Fibroblast of the aortic adventitia (primary cell): ENCODE measurements at places on chromosomes 7 and 10.

- DNase-seq, result no peak
Observed at GRCh38 chr7:277228-277627, 12.7 kb upstream of the FOXL3 start.

DNA sequence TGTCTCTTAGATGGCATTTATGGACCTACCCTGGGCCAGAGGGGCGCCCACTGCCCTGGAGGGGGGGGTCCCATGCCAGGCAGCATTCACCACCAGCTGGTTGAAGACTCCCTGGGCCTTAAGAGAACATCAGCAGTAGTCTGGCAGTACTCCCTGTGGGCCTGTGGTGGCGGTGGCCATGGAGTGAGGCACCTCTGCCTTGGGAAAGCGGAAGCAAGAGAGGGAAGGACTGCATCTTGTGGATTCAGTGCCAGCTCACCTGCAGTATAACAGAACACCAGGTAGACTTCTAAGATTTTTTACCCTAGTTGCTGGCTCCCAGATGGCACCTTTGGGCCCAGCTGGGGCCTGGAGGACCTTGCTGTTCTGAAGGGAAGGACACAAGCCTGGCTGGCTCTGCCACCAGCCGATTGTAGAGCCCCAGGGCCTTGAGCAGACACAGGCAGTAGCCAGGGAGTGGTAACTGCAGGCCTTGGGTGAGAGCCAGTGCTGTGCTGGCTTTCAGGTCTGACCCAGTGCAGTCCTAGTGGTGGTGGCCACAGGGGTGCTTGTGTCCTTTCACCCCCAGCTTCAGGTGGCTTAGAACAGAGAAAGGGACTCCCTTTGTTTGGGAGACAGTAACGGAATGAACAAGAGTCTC lies 15.8 kb downstream of the PLAC9 start:
- no peak for DNase-seq

- DNase-seq, result no peak
Observed at GRCh38 chr10:7374795-7375194, 36.0 kb downstream of the SFMBT2 start.

DNA sequence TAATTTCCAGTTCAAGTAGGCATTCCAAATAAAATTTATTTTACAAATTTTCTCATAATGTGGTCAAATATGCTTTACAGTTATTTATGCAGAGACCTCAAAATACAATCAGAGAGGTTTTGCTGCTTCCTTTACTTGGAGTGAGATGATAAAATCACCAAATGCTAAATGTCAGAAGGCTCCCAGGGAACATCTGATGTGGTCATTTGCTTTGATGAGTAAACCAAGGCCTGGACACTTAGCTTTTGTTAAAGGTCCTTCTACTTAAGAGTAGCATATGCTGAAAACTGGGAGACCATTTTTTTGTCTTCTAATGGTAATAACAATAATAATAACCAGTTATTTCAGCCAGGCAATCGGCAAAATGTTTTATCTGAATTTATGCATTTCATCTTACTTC lies 60.6 kb upstream of the AKR1E2 start:
- no peak for DNase-seq

- DNase-seq, result no peak
Observed at GRCh38 chr7:90303241-90303640, 17.9 kb downstream of the FAM237B start.

GRCh38 chr7:35253710-35254495 lies at the start of gene TBX20:
Gene TBX20 (minus strand): TSS chr7:35254100. CDS start chr7:35253620, 480 bp downstream.
- DNase-seq, result peak; percentile 74

GRCh38 chr10:60466267-60467201 lies 76.9 kb upstream of the ANK3 start:
- peak; percentile 13 for DNase-seq

GRCh38 chr10:24215196-24215595 lies 6.3 kb downstream of the KIAA1217 start:
- peak; percentile 16 for DNase-seq

DNA sequence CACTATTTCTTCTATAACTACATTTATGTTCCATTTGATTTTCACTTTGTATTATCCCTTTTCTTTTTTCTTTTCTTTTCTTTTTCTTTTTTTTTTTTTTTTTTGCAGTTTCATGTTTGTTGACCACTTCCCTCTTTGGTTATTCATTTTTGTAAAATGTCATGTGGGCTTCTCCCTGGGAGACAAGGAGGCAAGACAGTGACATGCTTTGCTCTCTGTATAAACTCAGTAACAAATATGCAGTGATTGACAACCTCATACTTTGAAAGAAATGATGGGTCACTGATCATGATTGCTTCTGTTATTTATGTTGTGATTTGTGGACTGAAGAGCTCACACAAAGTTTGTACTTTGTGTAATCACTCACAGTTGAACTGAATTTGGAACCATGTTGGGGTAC lies 90.2 kb upstream of the ABI1 start:
- DNase-seq, result no peak

- DNase-seq, result no peak
Observed at GRCh38 chr7:2032876-2033407, 199.8 kb downstream of the MAD1L1 start.

DNA sequence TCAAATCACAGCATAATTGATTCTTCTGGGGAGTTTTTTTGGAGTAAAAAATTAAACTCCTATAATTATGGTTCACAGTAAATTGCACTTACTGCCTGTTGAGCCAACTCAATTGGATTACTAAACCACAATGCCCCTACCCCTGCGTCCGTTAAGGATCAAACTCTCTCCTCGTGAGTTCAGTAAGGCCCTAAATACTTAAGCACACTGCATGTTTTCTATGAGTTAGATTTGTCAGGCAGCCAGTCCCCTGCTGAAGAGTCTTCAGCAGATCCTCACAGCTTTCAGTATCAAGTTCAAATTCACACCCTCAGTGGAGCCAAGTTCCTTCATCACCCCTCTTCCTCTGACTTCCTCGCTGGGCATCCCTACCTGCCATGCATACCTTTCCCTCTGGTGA lies 275.0 kb upstream of the BMPER start:
- no peak for DNase-seq

- no peak for DNase-seq
Observed at GRCh38 chr10:100826031-100826651, 80.8 kb downstream of the PAX2 start.

- DNase-seq, result no peak
Observed at GRCh38 chr7:154746571-154747360, 256.2 kb downstream of the PAXIP1 start.

GRCh38 chr10:133316266-133316665 lies 7.6 kb downstream of the ZNF511 start:
- no peak for DNase-seq

DNA sequence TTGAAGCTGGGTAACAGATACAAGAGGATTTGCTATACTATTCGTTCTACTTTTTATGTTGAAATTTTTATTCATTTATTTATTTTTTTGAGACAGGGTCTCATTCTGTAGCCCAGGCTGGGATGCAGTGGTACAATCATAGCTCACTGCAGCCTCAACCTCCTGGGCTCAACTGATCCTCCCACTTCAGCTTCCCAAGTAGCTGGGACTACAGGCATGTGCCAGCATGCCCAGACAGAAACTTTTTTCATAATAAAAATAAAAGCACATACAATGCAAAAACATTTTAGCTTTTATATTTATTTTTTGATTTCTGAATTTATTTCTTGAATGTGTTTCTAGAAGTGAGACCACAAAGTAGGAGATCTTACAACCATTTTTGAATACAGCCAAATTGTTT lies 71.2 kb downstream of the FANK1 start:
- no peak for DNase-seq

DNA sequence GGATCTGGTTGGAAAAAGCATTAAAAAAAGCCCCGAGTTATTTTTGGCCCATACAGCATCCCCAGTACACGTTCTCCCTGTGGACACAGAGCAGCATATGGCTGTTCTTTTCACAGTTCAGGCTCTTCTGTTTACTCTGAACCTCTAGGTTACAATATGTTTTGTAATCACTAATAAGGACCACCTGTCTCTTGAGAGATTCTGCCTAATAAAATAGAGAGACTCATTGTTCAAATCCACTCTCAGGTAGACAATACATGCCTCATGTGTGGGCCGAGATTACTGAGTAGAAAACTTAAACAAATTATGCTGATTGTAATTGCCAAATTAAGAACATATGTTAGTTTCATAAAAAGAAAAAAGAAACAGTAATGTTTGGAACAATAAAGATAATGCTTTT lies 647.7 kb downstream of the GRM8 start:
- DNase-seq, result no peak

- DNase-seq, result peak; percentile 26
Observed at GRCh38 chr10:24603333-24603732, 120.4 kb downstream of the ARHGAP21 start.

- peak; percentile 62 for DNase-seq
Observed at GRCh38 chr10:70007116-70007820, 45.4 kb upstream of the MACROH2A2 start.

- no peak for DNase-seq
Observed at GRCh38 chr10:75672111-75672671, 240.8 kb downstream of the LRMDA start.

- no peak for DNase-seq
Observed at GRCh38 chr10:10156917-10157600, 860.6 kb upstream of the CELF2 start.

GRCh38 chr7:101185258-101185839 lies 5.3 kb upstream of the NAT16 start:
- DNase-seq, result peak; percentile 25

DNA sequence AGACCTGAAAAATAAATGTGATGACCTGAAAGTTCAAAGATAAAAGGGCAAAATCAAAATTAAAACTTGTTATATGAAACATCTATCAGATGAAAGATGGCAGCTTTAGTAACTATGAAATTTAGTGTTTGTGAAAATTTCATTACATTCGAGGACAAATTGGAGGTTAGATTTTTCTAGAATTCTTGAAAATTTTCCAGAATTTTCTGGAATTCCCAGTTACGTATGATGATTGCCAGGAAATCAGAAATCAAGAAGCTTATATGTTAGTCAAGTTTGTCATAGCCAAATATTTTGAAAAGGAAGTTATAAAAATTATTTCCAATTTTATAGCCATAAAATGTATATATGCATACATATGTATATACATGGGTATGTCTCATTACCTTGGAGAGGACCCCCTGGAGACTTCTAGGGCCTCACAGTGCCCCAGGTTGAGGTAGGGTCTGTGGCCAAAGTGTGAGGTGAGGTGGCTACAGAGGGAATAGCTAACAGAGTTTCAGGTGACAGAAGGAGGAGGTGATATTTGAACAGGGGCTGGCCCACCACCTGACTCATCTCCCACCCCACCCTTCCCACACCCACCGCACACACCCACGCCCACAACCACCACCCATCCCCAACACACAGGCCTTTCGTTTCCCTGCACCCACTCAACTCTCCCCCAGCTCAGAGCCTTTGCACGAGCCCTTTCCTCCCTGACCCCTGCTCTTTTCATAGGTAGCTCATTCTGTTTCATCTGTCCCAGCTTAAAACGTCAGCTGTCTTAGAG lies 21.5 kb downstream of the C10orf105 start:
- DNase-seq, result no peak

- no peak for DNase-seq
Observed at GRCh38 chr7:86262781-86263180, 380.9 kb upstream of the GRM3 start.

GRCh38 chr7:45670227-45670626 lies 96.1 kb downstream of the ADCY1 start:
- no peak for DNase-seq

- peak; percentile 82 for DNase-seq
Observed at GRCh38 chr10:68594405-68594804, 34.3 kb downstream of the TET1 start.

GRCh38 chr10:48608279-48608681 lies 3.4 kb upstream of the ARHGAP22 start:
- no peak for DNase-seq

GRCh38 chr7:30309842-30310435 lies 25.5 kb downstream of the ZNRF2 start:
- DNase-seq, result no peak

- DNase-seq, result no peak
Observed at GRCh38 chr10:65355141-65355680, 1570.6 kb upstream of the LRRTM3 start.

DNA sequence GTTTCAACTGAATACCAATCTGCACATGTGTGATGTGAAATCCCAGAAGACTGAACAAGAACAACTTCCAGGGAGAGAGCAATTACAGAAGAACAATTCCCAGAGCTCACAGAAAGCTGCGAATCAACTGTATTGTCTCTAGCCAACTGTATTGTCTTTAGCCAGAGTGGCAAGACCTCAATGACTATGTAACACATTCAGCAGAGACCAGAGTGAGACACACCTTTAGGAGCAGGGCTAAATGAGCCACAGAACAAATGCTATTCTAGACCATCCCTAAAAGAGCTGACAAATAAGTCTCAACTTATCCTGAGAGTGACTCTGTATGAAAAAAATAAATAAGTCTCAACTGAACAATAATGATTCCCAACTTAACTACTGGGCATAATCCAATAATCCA lies 72.0 kb downstream of the KMT2C start:
- no peak for DNase-seq

DNA sequence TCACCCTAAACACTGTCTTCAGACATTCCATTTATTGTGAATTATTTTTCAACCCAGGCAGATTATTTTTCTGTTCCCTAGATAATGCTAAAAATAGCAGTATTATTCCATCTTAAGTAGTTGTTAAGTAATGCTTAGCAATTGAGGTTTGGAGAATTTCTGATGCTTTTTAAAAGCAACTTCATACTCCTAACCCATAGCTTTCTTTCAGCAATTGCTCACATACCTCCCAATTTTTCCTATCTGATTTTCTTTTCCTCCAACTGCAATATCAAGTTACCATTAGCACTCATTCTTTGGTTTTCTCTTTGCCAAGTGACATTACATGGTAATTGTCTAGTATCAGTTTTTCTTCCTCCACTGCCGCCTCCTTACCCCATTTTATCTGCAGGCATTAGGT lies 104.7 kb downstream of the GPR85 start:
- DNase-seq, result peak; percentile 38

DNA sequence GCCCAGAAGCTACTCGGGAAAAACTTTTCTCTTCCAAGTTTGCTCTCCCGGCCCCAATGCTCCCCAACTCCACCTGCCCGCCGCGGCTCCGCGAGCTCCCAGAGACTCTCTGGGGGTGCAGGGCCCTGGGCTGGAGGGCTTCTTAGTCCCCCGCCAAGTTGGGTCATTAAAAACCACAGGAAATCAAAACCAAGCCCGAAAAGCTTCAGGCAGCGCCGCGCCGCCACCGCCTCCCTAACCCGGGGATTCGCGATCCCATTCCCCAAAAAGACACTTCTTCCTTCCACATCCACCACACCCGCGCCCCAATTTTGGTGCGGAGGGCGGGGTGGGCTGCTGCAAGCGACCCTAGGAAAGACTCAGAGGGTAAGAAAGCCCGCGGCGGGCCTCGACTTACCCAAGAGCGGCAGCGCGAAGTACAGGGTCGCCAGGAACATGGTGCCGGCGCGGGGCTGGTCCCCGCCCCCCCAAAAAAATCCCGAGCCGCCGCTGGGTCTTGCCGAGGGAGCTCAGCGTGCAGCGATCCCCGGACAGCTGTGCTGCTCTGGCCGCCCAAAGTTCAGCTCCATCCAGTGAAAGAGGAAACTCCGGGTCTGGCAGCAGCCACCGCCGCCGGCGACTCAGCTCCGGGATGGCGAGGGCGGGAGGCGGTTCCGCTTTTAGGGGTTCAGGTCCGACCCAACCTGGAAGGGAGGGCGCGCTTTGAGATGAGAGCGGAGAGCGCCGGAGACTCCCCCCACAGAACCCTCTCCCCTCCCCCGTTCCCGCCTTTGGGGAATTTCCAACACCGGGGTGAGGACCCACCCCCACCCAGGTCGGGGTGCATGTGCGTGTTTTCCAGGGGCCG lies 1.2 kb downstream of the GFRA1 start:
- DNase-seq, result no peak
